ENCODE measurements at places on chromosomes 12 and 14.

GRCh38 chr12:48219631-48220030 lies 16.5 kb upstream of the OR10AD1 start:
- no peaks in the 10 kb centered on the region for H3K36me3 ChIP-seq
- H3K27ac ChIP-seq, result no peak overlapping the region
- H3K27me3 ChIP-seq, result peaks cover 13% of the 10 kb centered on the region

DNA sequence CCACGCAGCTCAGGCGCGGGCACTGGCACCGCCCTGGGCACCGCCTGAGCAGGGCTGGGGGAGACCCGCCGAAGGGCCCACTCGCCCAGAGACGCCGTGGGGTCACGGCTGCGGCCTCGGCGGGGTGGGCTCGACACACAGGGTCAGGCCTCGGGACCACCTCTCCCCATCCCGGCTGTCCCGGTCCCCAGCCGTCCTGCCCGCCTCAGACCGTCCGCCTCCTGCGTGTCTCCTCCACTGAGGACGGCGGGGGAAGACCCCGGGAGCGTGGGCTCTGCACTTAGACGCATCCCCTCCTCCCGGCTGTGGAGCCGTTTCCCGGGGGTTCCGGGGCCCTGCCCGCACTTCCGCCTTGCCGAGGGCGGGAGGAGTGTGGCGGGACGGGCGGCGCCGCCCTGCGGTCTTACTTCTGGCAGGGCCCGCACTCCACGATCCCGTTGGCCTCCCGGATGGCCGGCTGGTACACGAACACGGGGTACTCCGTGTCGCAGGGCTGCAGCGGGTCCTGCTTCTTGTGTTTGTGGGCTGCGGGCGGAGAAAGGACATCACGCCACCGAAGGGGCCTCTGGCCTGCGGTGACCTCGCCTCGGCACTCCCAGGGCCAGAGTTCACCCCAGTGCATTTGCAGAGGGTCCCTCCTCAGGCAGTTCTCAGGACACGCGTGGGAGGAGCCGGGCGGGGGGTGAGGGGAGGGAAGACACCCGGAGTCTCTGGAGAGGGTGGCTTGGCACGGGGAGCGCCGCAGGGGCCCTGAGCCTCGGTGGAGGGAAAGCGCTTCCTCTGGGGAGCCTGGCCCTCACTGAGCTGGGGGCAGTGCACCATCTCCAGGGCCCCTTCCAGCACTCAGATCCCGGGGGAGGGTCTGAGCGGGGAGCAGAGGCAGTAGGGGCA lies 23.1 kb upstream of the LRTM2 start:
- H3K27ac ChIP-seq, result peak overlapping the region; percentile 65
- no peaks in the 10 kb centered on the region for H3K27me3 ChIP-seq
- H3K4me1 ChIP-seq, result peaks cover 13% of the 10 kb centered on the region
- H3K4me3 ChIP-seq, result peak overlapping the region; percentile 71

GRCh38 chr12:85065837-85066482 lies 29.8 kb downstream of the LRRIQ1 start:
- no peak overlapping the region for H3K27ac ChIP-seq
- no peaks in the 10 kb centered on the region for H3K27me3 ChIP-seq
- H3K4me3 ChIP-seq, result no peak overlapping the region
- no peak for DNase-seq

GRCh38 chr14:23465261-23465660 lies 4.2 kb upstream of the NGDN start:
- H3K27ac ChIP-seq, result no peak overlapping the region
- no peak for DNase-seq
- no peak overlapping the region for H3K4me3 ChIP-seq
- no peaks in the 10 kb centered on the region for H3K27me3 ChIP-seq
- peaks cover under 1% of the 10 kb centered on the region for H3K4me1 ChIP-seq
- H3K36me3 ChIP-seq, result no peaks in the 10 kb centered on the region

DNA sequence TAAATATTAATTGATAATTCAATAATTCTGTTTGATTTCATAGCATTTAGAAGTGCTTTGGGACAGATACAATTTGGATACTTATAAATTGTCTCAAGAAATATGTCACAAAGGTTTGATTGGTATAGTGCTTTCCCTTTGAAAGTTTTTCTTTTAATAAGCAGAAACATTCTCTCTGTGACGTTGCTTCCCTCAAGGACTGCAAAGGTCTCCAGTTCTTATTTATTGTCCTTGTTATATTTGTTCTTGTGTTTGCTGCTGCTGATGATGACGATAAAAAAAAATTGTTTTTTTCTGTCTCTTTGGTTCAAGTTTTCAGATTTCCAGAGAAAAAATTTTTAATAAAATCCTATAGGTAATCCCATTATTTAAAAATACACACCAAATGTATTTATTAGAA lies 176.3 kb upstream of the CLEC14A start:
- H3K27ac ChIP-seq, result no peak overlapping the region
- no peak overlapping the region for H3K4me3 ChIP-seq
- no peaks in the 10 kb centered on the region for H3K27me3 ChIP-seq
- no peak for DNase-seq

DNA sequence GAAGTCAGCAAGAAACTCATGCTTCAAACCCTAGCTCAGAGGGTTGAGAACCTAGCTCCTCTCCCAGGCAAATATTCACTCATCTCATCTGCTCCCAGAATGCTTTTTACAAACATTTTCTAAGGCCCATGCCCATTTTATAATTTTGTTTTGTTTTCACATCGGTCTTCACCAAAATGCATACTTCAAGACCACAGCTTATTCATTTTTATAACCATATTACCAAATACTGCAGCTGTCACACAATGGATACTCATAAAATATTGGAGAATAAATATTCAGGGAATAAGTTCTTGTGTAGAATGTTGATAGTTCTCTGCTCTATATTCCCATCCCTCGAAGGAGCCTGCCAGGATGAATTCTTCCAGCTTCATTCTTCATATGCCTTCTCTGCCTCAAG lies 50.8 kb upstream of the HOXC13 start:
- peaks cover 53% of the 10 kb centered on the region for H3K27me3 ChIP-seq
- no peak overlapping the region for H3K4me3 ChIP-seq
- H3K36me3 ChIP-seq, result no peaks in the 10 kb centered on the region
- no peaks in the 10 kb centered on the region for H3K4me1 ChIP-seq
- DNase-seq, result no peak

DNA sequence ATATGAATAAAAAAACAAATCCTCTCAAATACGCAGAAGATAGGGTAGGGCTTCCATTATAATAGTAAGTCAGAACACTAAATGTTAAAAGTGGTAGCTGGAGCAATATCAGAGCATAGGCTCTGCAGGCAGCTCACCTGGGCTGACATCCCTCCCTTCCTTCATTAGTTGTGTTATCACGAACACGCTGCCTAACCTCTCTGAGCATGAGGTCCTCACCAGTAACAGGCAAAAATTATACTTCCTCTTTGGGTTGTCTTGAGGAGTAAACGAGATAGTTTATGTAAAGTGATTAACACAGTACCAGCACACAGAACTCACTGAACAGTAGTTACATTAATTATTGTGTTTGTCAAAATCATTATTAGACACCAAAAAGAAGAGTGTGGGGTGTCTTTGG lies 154.3 kb downstream of the STXBP6 start:
- H3K27ac ChIP-seq, result no peak overlapping the region
- no peaks in the 10 kb centered on the region for H3K4me1 ChIP-seq
- peaks cover 4% of the 10 kb centered on the region for H3K27me3 ChIP-seq
- no peak for DNase-seq
- no peaks in the 10 kb centered on the region for H3K36me3 ChIP-seq

DNA sequence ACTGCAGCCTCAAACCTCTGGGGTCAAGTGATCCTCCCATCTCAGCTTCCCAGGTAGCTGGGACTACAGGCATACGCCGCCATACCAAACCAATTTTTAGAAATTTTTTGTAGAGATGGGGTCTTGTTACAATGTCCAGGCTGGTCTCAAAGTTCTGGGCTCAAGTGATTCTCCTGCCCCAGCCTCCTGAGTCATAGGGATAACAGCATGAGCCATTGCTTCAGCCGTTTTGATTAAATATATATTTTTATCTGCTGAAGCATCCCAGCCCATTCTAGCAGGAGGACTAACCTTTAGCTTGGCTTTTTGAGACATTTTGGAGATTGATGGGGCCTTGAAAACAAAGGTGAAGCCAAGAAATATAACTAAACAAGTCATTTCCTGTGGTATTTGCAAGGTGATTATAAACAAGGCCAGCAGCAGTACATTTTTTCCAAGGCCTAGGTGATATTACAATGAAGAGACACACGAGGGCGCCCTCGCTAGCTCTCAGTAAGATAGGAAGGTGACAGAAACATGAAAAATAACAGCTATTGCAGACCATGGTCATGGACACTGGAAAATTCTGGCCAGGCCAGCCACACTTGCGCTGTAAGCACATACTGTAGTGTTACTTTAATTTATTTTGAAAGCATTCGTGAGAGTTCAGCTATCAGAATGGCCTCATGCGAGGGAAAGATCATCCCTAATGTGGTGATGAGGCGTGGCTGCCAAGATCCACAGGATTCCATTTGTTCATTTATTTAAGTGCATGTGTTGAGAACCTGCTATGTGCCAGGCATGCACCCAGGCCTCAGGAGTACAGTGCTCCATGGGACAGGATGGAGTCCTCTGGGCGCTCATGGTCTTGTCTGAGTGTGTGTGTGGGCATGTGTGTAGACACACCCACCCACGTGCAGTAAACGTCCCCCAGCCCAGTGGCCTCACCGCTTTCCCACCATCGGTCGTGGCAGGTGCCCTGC lies 63.5 kb downstream of the DGLUCY start:
- DNase-seq, result peak; percentile 82
- no peak overlapping the region for H3K4me3 ChIP-seq
- H3K36me3 ChIP-seq, result peaks cover 57% of the 10 kb centered on the region
- H3K27ac ChIP-seq, result peak overlapping the region; percentile 85

Data from activated CD8-positive, alpha-beta T cell treated with anti-CD3 and anti-CD28 coated beads, Interleukin-2, amount 10 ng/mL, durations not matched to agents 7 days and 5 days (primary cell).